ENCODE measurements at places on chromosomes 12 and 14.

DNA sequence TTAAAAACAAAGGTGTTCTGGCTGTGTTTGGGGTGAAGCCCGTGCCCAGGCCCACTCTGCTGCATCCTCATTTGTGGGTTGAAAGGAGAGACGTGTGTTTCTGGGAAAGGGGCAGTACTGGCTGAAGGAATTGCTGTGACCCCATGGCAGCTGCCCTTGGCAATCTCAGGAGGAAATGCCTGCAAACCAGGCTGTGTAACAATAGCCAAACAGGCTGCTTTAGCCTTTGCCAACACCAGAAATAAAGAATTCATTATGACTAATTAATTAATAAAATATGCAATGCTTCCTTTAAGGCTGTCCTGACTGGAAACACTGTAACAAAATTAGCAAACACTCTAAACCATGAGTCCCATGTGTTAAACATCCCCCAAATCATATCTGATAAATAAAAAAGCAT, 53.0 kb upstream of the KRR1 start:
- DNase-seq, result no peak

DNA sequence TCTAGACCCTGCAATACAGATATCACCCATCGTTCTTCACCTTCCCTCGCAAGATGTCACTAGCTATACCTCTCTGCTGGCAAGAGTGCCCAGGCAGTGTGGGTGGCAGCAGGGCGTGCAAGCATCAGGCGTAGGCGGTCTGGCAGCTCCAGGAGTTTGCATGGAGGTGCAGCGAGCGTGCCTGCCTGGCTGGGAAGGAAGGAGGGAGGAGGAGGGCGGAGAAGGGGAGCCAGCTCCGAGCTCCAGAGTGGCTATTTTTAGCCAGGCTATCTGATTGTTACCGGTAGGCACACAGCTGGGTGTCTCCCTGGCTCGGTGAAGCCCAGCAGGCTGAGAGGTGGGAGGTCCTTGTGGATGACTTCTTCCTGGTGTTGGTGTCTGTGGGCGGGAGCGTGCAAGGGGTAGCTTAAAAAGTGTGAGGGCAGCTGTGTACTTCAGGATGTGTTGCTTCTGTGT, 6.2 kb downstream of the FOXJ2 start:
- peak; percentile 49 for DNase-seq

GRCh38 chr12:125267114-125267513, 201.9 kb downstream of the AACS start:
- DNase-seq, result no peak

DNA sequence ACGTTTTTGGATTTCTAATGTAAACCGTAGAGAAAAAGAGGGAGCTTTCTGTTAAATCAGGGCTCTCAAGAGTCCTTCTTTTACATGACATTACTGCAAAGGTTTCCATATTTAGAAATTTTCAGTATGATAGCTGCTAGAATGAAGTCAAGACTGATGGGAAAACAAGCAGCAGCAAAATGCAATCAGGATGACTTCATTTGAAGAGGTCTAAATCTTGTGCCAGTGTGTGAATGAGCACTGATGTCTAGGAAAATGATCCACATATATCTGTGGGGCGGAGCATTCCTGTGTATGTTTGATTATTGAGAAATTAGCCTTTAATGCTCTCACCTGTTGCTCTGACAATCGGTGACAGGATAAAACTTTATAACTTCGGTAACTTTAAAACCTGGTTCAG, 73.6 kb downstream of the GRIP1 start:
- DNase-seq, result no peak
